Immature natural killer cell (primary cell): ENCODE measurements at places on chromosomes 11 and 22.

- no peak for DNase-seq
Measured at GRCh38 chr22:34829485-34829884, 236.5 kb upstream of the ISX start.

- DNase-seq = no peak
Measured at GRCh38 chr11:11415901-11416300, 62.9 kb upstream of the CSNK2A3 start.

- no peak for DNase-seq
Measured at GRCh38 chr11:24585192-24585591, 88.3 kb downstream of the LUZP2 start.

- DNase-seq = no peak
Measured at GRCh38 chr22:28207281-28208030, 288.4 kb upstream of the PITPNB start.

GRCh38 chr11:116169776-116170175 is 603.0 kb downstream of the BUD13 start:
- no peak for DNase-seq

DNA sequence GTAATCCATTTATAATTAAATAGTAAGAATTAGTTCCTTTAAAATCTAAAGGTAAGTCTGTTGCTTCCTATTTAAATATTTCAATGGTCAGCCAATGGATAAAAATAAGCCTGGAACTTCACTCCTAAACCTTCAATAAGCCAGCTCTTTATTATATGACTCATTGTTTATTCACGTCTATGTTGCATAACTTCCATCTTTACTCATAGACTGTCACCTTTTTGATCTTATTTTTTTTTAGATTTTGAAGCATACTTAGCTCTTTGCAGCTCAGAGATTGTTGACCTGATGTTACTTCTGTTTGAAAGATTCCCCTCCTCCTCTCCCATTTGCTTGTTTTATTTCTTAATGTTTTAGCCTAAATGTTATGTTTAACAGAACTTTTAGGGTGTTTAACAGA is 1571.2 kb upstream of the RAG2 start:
- no peak for DNase-seq

- DNase-seq = no peak
Measured at GRCh38 chr22:47172771-47173534, 410.5 kb downstream of the TBC1D22A start.

DNA sequence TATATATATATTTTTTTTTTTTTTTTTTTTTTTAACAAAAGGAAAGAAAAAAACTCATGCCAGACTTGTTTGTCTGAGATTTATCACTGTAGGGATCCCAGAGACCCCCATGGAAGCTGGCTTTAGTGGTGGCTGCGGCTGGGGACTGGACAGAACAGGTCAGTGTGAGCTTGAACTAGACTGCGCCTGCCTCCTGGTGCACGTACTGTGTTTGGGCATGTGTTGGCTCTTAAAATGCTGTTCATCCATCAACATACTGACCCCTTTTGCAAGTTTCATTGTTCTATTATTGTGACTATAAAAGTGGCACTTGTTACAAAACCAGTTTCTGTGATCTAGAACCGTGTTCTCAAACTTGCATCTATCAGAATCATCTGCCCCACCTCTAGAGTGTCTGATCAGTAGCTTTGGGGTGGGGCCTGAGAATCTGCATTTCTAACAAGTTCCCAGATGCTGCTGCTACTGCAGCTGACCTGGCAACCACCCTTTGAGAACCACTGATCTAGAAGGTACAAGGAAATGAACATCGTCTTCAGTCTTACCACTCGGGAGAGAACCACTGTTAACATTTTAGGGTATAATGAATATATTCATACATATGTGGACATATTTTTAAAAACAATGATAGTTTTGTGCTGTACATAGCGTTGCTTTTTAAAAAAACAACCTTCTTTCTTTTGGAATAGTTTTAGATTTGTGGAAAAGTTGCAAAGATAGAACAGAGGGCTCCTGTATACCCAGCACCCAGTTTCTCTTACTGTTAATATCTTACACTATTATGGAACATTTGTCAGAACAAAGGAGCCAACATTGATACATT is 54.0 kb downstream of the ZNRF3 start:
- no peak for DNase-seq

DNA sequence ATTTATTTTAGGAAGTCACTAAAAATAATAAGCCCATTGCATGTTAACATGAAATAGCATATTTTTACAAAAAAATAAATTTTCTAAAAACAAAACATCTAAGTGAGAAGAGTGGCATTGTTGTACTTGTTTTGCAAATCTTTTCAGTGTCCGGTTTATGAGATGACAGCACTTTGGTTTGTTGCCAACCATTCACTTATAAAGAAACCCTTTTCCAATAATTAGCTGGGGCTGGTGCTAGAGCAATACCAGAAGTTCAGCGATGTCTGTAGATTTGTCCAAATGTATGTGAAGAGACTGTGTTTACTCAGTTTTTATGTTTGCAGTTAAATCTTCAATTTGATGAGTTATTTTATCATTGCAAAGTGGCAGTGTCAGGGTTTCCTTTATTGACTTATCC is 22.1 kb upstream of the KRTAP5-7 start:
- DNase-seq = no peak

DNA sequence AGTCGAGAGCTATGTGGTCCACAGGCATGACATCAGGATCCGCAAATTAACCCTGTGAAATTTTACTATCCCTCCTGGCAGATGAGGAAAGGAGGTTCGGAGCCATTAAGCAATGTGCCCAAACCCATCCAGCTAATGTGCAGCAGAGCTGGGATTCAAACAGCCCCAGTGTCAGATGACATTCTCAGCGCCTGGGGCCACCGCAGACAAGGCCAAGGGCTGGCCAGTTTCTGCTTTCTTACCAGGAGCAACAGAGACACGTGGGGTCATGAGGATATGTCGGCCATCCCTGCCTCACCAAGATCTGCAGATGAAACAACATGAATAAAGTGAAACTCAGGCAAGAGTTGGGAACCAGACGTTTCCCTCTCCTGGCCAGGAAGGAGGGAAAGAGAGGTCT is 110.2 kb downstream of the TENM4 start:
- no peak for DNase-seq

GRCh38 chr11:84384731-84385130 is 1098.6 kb upstream of the CCDC90B start:
- no peak for DNase-seq

GRCh38 chr11:17526931-17527627 is 17.1 kb downstream of the USH1C start:
- no peak for DNase-seq

DNA sequence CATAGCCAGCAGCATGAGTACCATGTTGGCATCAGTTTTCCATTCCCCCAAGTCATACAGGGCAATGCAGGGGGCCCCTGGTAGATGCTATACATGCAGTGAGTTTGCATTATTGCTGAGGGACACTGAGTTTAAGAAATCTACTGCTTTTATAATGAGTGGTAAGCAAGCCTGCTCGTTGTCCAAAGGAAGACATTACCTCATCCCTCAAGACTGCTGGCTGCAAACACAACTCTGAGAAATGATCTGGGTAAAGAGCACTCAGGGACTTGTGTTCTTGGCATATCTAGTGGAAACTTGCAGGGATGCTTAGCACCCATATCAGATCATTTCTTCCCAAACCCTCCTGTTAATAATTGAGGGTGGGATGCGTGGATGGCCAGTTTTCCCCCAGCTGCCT is 77.9 kb downstream of the CWC15 start:
- no peak for DNase-seq

DNA sequence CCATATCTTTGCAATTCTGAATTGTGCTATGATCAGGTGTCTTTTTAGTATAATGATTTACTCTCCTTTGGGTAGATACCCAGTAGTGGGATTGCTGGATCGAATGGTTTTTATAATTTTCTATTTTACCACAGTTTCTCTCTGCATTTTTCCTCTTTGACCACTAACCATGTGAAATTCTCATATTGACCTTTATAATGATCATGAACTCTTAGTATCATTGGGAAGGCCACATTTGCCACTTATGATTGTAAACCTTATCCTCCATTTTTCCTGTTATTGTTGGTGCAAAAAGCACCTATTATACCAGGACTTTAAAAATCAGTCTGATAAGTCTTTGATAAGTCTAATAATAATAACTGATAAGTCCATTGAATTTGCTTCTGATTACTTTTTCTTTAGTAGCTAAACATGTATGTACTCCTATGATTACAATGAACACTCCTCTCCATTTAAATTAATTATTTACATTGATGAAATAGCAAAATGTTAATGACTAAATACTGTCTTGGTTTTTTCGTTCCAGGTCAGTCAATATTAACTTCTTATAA is 9.6 kb downstream of the NEAT1 start:
- no peak for DNase-seq

DNA sequence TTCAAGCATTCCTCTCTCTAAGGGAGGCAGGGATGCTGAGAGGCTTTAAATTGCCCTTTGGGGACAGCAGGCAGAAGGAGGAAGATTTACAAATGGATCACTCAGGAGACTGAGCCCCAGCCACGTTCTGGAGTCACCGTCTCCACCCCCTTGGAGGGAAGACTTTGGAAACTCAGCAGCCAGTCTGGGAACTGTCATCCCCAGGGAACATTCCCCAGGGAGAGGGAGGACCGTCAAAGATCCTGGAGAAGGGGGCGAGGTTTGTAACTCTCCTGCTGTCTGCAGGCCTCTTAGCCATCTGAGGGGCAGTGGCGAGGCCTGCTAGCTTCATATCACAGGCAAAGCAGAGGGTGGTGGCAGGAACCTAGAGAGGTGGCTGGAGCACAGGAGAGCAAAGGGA is 56.1 kb upstream of the SLC22A12 start:
- no peak for DNase-seq

- no peak for DNase-seq
Measured at GRCh38 chr11:93929407-93929806, 79.0 kb upstream of the VSTM5 start.

GRCh38 chr11:74966651-74967050 is 17.6 kb downstream of the SPCS2 start:
- no peak for DNase-seq

- no peak for DNase-seq
Measured at GRCh38 chr11:2088284-2088683, 50.9 kb downstream of the IGF2 start.

DNA sequence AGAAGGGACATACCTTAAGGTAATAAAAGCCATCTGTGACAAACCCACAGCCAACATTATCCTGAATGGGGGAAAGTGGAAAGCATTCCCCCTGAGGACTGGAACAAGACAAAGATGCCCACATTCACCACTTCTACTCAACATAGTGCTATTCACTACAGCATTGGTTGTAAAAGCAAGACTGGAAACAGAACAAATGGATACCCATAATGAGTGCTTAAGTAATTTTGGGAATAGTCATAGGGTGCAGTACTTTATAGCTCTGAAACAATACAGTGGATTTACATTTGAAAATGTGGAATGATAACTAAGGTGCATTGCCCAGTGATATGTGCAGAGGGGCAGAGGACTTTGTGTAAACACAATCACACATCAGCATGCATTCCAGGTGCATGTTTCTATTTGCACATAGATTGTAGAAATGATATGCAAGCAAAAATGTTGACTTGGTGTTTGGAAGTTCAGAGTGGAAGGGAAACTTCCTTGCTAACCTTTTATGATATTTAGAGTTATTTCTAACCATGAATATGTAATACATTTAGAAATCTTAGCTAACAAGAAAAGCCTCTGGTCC is 112.3 kb downstream of the IGLL1 start:
- no peak for DNase-seq

DNA sequence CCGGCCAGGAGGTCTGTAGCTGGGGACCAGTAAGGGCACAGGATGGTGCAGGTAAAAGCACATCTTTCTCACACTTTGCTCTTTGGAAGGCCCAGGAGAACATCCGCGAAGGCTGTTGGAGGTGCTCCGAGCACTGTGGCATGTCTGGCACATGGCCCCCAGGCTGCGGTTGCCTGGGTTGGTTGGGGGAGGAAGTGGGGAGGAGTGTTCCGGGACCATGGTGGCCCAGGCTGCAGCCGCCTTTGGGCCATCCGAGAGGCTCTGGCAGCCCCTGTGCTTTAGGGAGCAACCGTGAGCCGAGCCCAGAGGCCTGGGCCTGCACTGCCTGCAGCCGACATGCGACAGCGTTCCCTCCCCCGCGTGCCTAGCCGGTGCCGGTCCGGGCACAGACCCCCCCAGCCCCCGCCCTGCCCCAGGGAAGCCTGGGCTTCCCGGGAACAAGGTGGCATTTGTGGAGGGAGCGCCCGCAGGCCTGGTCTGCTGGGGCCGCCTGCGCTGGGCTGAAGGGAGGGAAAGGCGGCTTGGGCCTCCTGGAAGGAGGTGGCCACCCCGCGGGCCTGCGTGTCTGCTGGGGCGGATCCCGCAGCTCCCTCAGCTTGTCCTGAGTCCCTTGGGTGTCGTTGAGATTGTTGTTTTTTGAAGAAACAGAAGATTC is 57.9 kb downstream of the GRAMD4 start:
- DNase-seq = no peak

GRCh38 chr22:17637490-17638181 is 921 bp upstream of the BCL2L13 start:
- no peak for DNase-seq

DNA sequence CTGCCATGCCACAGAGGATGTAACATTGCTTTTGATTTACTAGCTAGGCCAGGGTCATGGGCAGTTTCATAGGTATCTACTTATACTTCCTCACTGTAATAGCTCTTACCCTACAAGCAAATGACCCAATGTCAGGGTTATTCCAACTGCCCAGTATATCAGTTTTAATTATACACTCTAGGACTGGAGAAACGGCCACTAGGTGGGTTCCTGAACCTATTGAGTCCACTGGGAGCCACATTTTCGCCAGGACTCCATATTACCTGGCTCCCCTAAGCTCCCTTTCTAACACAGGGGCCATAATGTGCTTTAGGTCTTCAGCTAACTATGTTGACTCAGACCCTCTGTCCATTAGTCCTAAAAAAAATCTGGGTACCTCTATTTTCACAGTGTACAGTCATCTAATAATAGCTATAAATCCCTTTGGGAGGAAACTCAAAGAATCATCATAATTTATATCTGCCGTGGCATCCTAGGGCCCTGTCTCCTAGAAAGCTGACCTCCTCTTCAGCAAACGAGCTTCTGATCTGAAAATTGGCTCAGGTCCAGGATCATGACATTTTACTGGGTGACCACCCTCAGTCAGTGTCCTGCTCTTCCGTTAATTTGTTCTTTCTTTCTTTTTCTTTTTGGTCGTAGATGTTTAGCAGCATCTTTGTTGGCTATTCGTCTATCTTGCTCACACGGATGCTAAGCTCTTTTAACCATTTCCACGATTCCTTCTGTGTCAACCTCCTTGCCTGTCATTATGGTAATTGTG is 244.3 kb downstream of the FAM76B start:
- no peak for DNase-seq

- no peak for DNase-seq
Measured at GRCh38 chr11:32448232-32448631, 12.9 kb upstream of the WT1 start.
